Activated T-helper 2 cell treated with anti-CD3 and anti-CD28 coated beads, Interferon-gamma antibody, Interleukin-2, Interleukin-4, amounts not matched to agents 10 μg/mL and 5 μg/mL and 100 μg/mL, durations not matched to agents 14 hours and 24 hours and 36 hours (primary cell): ENCODE measurements at places on chromosomes 6 and 20. TPM values are rescaled to one million over a fixed set of nuclear protein-coding genes. Genes with fewer than 3 reads are reported as not detected.

- H3K27ac ChIP-seq = no peak overlapping the region
- DNase-seq = peak; percentile 40
- H3K4me1 ChIP-seq = peaks cover 36% of the 10 kb centered on the region
These were observed 49.3 kb downstream of the PRR18 start for GRCh38 chr6:166258854-166259276.

DNA sequence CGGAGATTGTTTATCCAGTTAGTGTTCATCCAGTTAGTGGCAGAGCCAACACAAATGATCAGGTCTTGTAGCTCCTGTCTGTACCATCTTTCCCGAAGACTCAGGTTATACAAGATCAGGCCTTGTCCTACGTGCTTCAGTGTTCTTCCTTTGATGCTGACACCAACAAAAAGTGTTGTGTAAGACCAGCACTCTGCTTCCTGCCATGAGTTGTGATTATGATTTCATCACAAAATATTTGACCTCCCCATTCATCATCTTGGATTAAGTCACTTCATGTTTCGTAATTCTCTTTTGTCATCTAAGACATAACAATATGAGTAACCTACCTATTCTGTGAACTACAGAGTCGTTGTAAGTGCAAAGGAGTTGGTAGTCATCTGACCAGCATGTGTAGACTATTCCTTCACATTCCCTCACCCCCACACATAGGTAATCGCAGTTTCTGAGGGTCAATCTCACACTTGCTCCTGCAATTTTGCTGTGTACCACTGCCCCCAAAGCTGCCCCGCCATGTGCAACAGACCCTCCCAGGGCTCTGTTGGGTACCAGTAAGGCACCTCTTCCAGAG, 135.6 kb upstream of the SLC22A23 start:
- DNase-seq = no peak
- H3K27ac ChIP-seq = no peak overlapping the region
- H3K4me1 ChIP-seq = no peaks in the 10 kb centered on the region
- no peaks in the 10 kb centered on the region for H3K36me3 ChIP-seq
- H3K4me3 ChIP-seq = no peak overlapping the region
- H3K27me3 ChIP-seq = peaks cover 10% of the 10 kb centered on the region

DNA sequence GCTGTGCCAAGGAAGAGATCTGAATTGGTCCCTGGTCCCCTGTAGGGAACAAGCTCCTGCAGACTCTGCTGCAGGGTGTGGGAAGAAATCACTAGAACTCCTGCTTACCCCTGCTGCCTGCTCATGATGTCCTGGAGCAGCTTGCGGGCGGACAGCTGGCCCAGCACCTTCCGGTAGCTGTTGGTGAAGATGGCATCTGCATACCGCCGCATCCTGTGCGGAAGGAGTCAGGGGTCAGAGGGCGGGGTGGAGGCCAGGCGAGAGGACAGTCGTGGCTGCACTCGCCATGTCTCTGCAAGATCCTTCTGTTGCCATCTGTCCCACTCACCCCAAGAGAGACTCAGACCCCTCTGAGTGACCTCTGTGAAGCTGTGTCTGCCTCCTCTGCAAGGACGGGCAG, 5.3 kb downstream of the GHRH start:
- H3K27ac ChIP-seq = no peak overlapping the region
- no peaks in the 10 kb centered on the region for H3K4me1 ChIP-seq
- H3K27me3 ChIP-seq = peaks cover 9% of the 10 kb centered on the region
- no peaks in the 10 kb centered on the region for H3K36me3 ChIP-seq

DNA sequence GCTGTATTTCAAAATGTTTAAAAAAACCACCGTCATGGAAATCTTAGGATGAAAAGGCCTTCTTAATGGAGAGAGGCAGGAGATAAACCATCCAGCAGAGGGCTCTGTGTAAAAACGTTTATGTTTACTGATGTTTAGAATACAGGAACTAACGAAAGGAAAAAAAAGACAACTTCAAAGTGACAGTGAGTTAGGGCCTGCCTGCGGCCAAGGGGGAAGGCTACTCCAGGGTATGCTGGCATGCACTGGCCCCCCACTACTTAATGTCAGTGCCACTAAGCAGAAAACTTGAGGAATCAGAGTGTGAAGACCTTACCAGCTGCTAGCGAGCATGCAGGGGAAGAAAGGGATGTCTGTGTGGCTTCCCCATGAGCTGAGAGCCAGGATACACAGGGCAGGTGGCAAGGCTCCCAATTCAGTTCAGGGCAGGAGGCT, 47.7 kb downstream of the AKAP7 start:
- peaks cover 5% of the 10 kb centered on the region for H3K4me1 ChIP-seq
- peak overlapping the region; percentile 79 for H3K27ac ChIP-seq
- H3K4me3 ChIP-seq = no peak overlapping the region
- peaks cover 3% of the 10 kb centered on the region for H3K36me3 ChIP-seq
- DNase-seq = no peak

- no peak overlapping the region for H3K27ac ChIP-seq
- no peaks in the 10 kb centered on the region for H3K4me1 ChIP-seq
- no peaks in the 10 kb centered on the region for H3K36me3 ChIP-seq
- no peaks in the 10 kb centered on the region for H3K27me3 ChIP-seq
- DNase-seq = no peak
- H3K4me3 ChIP-seq = no peak overlapping the region
These were observed 119.3 kb upstream of the NAA20 start for GRCh38 chr20:19897891-19898290.

The PPIL1 gene
- 52.4 and 54.8 TPM in 2 replicates for total RNA-seq

GRCh38 chr6:3252369-3252768, 6.4 kb upstream of the PSMG4 start:
- no peak overlapping the region for H3K27ac ChIP-seq
- peaks cover 50% of the 10 kb centered on the region for H3K27me3 ChIP-seq
- H3K4me1 ChIP-seq = peaks cover 10% of the 10 kb centered on the region
- no peak for DNase-seq
- no peaks in the 10 kb centered on the region for H3K36me3 ChIP-seq

DNA sequence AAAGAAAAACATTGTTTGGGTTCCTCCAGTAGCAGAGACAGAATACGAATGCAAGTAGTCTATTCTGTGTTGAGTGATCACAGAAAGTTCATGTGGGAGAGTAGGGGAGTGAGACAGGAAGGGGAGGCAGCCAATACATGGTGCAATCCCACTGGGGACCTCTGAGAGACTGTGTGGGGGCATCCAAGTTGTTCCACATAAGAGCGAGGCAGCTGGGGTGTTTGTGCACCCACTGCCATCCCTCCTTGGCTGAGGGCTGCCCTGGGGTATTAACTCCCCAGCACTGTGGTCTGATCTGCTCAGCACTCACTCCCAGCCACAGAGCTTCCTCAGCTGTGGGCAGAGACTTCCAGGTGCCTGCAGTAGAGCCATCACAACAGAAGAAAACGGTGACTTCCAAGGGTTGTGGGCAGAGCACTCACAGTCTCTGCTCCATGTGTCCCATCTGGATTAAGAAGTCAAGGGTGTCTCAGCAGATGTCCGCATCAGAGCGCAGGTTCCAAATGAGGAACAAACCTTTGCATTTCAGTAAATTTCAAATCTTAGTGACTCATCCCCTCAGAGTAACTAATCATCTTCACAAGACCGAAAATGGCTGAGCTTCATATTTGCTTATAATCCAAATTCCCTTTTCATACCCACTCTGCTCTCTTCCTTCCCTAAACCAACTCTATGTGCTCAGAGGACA, 101.9 kb upstream of the NAA20 start:
- no peaks in the 10 kb centered on the region for H3K36me3 ChIP-seq
- peaks cover 8% of the 10 kb centered on the region for H3K27me3 ChIP-seq
- no peaks in the 10 kb centered on the region for H3K4me1 ChIP-seq
- no peak overlapping the region for H3K4me3 ChIP-seq
- no peak for DNase-seq

DNA sequence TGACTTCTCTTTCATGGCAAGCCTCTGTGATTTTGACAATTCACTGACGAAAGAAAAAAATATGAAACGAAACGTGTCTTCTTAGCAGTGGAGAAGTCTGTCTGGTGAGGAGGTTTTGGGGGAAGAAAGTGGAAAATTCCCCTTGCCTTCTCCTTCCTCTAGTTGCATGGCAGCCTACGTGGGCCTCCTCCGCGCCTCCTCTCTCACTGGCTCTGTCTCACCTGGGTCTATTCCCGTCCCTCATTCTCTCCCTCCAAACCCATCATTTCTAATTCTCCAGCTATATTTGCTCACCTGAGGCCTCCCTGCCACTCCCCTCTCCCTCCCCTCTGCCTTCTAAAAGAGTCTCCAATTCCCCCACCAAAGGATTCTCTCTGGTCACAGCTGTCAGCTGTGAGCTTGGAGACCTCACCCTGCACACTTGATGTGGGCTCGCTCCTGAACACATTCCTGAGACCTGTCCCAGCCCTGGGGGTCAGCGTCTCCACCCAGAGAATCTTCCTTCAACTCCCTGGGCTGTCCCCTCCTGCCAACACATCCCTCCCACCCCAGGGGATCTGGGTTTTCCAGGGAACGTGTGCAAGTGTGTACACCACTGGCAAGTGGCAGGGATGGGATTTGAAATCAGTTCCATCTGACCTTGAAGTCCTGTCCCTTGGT, 159.6 kb upstream of the PMEPA1 start:
- no peaks in the 10 kb centered on the region for H3K4me1 ChIP-seq
- H3K36me3 ChIP-seq = no peaks in the 10 kb centered on the region
- H3K27ac ChIP-seq = no peak overlapping the region

DNA sequence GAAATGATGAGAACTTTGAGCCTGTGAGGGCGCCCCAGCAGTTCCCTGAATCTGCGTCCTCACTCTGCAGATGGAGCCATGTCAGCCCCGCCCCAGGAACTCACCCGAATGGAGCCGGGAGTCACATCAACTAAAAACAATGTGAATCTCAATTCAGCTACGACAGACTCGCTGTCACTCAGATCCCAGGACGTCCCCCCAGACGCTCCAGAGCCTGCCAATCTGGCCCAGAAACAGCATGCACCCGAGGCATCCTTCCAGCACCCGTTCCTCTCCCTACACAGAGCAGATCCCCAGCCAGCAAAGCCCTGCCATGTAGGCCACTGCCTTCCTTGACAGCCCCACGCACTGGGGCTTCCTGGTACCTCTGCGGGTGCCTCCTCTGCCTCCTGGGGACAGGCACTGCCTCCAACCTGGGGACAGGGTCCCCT, 248.0 kb downstream of the TTLL2 start:
- no peaks in the 10 kb centered on the region for H3K4me1 ChIP-seq
- H3K27ac ChIP-seq = no peak overlapping the region
- DNase-seq = no peak

- no peaks in the 10 kb centered on the region for H3K36me3 ChIP-seq
- H3K27ac ChIP-seq = no peak overlapping the region
- H3K4me1 ChIP-seq = peaks cover 6% of the 10 kb centered on the region
- H3K4me3 ChIP-seq = no peak overlapping the region
These were observed 131.2 kb upstream of the THEMIS start for GRCh38 chr6:128032042-128032441.

GRCh38 chr6:33427585-33428223, 7.8 kb downstream of the SYNGAP1 start:
- no peaks in the 10 kb centered on the region for H3K27me3 ChIP-seq
- H3K27ac ChIP-seq = peak overlapping the region; percentile 81
- peaks cover 68% of the 10 kb centered on the region for H3K4me1 ChIP-seq
- H3K36me3 ChIP-seq = peaks cover 34% of the 10 kb centered on the region
- DNase-seq = no peak

The PKIB gene
- total RNA-seq = 0.44 and 0.52 TPM in 2 replicates

The SIRPA gene
- not detected in 2 replicates for total RNA-seq

DNA sequence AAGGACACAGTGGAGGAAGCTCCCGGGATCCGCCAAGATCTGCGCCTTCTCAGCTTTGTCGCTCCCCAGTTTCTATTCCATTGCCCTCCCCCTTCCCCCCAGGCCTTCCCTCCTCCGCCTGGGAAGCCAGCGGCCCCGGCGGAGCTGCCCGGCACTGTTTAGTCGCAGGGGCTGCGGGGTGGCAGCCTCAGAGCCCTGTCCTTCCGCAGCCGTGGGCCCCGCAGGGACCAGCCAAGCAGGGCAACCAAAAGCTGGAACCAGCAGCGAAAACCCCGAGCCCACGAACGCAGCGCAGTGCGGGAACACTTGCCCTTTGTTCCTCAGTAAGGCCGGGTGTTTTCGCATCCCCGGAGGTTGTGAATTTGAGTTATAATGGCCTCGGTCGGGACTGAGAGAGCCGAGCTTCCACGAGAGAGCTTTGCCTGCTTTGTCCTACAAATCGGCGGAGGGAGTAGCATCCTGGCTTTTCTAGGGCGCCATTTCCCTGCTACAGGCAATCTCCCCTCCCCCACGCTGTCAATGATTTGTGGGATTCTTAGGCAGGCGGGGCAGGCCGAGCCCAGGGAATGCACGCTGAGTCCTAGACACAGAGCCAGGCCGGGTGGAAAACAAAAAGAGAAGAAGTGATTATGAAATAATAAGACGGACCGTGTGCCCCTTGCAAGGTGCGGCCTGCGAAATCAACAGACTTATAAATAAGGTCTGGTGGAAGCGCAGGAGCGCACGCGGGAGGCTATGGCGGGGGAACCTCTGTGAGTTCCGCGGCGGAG, 4.0 kb upstream of the TUBB2B start:
- H3K4me3 ChIP-seq = no peak overlapping the region
- no peak overlapping the region for H3K27ac ChIP-seq
- peaks cover 81% of the 10 kb centered on the region for H3K27me3 ChIP-seq
- peaks cover 3% of the 10 kb centered on the region for H3K36me3 ChIP-seq
- DNase-seq = no peak

- no peak overlapping the region for H3K27ac ChIP-seq
- H3K4me1 ChIP-seq = no peaks in the 10 kb centered on the region
- H3K27me3 ChIP-seq = peaks cover 7% of the 10 kb centered on the region
- H3K4me3 ChIP-seq = no peak overlapping the region
These were observed 107.6 kb downstream of the VEGFA start for GRCh38 chr6:43877463-43878126.

GRCh38 chr6:95292011-95292410, 285.3 kb upstream of the MANEA start:
- H3K36me3 ChIP-seq = no peaks in the 10 kb centered on the region
- H3K4me3 ChIP-seq = no peak overlapping the region
- no peaks in the 10 kb centered on the region for H3K4me1 ChIP-seq

DNA sequence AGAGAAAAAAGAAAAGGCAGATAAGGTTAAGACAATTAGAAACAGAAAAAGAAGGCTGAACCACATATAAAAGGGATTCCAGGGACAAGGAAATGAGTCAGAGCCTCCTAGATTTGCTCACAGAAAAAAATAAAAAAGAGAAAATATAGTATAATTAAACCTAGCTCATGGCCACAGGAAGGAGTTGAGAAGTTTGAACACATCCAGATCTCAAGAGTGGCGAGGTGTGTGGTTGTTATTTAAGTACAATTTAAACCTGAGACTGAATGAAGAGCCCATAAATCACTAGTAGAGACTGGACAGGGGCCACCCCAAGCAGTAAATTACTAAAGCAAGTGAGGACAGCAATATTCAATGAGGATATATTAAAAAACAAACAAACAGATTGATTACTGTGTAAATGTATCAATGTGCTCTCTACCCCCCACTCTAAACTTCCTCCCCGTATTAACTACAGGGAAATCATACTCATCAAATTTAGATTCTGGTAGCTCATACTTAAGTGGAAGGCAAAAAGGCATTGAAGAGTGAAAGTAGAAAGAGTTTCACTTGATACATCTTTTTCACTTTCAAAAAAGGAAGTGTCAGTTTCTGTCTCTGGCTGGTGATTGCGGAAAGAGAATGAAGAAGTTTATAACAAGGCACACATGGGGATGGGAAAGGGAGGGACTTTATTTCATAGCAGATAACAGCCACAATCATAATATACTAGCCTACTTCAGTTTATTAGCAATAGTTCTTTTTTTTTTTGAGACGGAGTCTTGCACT, 49.3 kb upstream of the SCAF8 start:
- peaks cover 10% of the 10 kb centered on the region for H3K4me1 ChIP-seq
- H3K4me3 ChIP-seq = no peak overlapping the region
- DNase-seq = no peak
- no peaks in the 10 kb centered on the region for H3K36me3 ChIP-seq

GRCh38 chr6:26064619-26065257, 22.5 kb upstream of the HFE start:
- H3K27ac ChIP-seq = no peak overlapping the region
- H3K4me3 ChIP-seq = no peak overlapping the region
- peaks cover 31% of the 10 kb centered on the region for H3K27me3 ChIP-seq
- DNase-seq = peak; percentile 12
- no peaks in the 10 kb centered on the region for H3K36me3 ChIP-seq
- H3K4me1 ChIP-seq = peaks cover 16% of the 10 kb centered on the region
